ENCODE measurements at places on chromosomes 6 and 20. TPM values are rescaled to one million over a fixed set of nuclear protein-coding genes. Genes with fewer than 3 reads are reported as not detected.

GRCh38 chr6:24125980-24126379 is at the start of gene NRSN1:
Gene NRSN1 (plus strand): TSS chr6:24126215. CDS start chr6:24134328, 8,113 bp downstream.
- no peak for DNase-seq

Gene TOX2
- 0.97 TPM for total RNA-seq

GRCh38 chr20:41881466-41882046 is 263.4 kb upstream of the CHD6 start:
- no peak for DNase-seq

- peak; percentile 14 for DNase-seq
Observed at GRCh38 chr20:47503685-47504084, 2.0 kb downstream of the NCOA3 start.

DNA sequence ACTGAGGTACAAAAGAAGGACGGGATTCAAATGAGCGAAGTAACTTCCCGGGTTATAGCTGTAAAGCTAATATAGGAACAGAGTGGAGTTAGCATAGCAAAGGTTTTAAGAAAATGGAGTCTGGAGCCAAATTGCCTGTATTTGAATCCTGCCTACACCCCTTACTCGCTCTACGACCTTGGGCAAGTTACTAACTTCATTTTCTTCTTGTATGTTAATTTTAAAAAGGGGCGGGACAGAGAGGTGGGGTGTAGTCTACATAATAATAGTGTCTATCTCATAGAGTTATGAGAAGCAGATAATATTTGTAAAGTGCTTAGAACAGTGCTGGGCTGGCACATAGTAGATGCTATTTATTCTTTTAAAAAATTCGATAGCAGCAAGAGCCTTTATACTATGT is 705 bp downstream of the ZSCAN23 start:
- DNase-seq = peak; percentile 10

GRCh38 chr6:33492093-33492492 is 37.7 kb downstream of the ZBTB9 start:
- DNase-seq = no peak

Data from GM23248 (cell line).